ENCODE measurements at places on chromosomes 16 and 17.

DNA sequence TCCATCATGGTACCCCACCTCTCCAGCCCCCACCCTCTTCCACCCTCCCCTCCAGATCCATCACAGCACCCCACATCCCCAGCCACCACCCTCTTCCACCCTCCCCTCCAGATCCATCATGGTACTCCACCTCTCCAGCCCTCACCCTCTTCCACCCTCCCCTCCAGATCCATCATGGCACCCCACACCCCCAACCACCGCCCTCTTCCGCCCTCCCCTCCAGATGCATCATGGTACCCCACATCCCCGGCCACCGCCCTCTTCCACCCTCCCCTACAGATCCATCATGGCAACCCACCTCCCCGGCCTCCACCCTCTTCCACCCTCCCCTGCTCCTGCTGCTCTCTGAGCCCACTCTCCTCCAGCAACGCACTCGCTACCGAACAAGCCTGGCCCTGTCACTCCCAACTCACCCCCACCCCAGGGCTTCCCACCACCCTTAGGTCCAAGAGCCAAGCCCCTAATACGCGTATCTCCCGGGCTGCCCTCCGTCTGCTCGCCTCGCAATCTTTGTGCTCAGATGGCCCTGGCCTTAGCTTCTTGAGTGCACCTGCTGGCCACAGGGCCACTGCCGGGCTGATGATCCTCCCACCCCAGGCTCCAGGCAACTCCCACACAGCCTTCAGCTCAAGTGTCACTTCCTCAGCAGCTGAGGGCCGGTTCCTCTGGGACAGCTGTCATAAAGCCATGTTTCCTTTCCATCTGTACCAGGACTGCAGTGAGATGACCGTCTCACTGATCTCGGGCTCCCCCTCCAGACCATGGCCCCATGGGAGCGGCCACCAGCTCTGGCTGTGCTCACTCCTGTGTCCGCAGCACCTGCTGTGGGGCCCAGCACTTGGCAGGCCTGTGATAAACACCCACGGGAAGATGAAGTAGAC, 25.5 kb downstream of the KDM8 start:
- no peak for DNase-seq

DNA sequence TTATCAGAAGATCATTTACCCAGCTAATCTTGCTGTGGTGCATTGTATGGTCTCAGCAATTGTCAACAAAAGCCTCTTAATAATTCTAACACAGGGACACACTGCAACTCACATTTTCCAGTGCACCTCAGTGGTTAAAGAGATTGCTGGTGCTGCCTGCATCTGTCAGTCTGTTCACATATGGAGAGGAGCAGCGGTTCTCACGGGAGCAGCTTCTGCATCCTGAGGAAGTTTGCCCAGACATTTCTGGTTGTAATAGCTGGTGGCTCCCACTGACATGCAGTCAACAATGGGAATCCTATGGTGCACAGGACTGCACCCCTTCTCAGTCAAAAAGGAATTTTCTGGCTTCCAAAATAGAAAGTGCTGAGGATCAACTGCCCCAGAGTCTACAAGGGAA, 7.8 kb downstream of the GGA2 start:
- DNase-seq = no peak

- no peak for DNase-seq
These were observed 6.4 kb upstream of the ATP2A3 start for GRCh38 chr17:3970668-3971067.

DNA sequence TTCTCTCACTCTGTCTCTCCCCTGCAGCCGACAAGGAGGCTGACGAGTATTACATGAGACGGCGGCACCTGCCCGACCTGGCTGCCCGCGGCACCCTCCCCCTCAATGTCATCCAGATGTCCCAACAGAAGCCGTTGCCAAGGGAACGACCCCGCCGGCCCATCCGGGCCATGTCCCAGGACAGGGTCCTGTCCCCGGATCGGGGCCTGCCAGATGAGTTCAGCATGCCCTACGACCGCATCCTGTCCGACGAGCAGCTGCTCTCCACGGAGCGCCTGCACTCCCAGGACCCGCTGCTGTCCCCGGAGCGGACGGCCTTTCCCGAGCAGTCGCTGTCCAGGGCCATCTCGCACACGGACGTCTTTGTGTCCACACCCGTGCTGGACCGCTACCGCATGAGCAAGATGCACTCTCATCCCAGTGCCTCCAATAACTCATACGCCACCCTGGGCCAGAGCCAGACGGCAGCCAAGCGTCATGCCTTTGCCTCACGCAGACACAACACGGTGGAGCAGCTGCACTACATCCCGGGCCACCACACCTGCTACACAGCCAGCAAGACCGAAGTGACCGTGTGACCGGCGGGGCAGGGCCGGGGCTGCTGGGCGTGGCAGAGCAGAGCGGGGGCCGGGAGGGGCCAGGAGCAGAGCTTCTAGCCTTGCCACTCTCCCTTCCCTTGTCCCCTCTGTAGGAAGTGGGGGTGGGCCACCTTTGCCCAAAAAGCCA, 40.4 kb upstream of the DNAH9 start:
- DNase-seq = no peak

- no peak for DNase-seq
These were observed 303.9 kb downstream of the C16orf95 start for GRCh38 chr16:87012954-87013938.
